H9 (cell line): ENCODE measurements at places on chromosomes 11 and 22.

GRCh38 chr22:44063462-44064371 is 39.6 kb downstream of the PARVB start:
- DNase-seq = no peak

DNA sequence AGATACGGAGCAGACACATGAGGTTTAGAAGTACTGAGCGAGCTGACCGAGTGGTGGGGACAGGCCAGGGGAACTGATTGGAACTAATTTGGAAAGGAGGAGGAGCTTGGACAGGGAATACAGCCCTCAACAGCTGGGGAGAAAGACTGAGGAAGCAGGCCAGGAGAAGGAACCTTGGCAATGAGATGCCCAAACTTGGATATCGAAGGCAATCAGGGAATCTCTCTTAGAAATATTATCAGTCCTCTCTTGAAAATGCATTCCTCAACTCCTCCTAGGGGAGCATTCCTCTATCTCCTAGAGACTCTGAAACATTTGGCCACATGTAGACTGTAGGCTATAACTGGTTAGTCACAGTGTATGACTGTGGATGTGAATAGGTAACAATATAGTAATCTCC is 284.6 kb downstream of the GUCY1A2 start:
- DNase-seq = no peak

GRCh38 chr22:26985931-26986782 is 328.8 kb downstream of the MIAT start:
- DNase-seq = no peak

DNA sequence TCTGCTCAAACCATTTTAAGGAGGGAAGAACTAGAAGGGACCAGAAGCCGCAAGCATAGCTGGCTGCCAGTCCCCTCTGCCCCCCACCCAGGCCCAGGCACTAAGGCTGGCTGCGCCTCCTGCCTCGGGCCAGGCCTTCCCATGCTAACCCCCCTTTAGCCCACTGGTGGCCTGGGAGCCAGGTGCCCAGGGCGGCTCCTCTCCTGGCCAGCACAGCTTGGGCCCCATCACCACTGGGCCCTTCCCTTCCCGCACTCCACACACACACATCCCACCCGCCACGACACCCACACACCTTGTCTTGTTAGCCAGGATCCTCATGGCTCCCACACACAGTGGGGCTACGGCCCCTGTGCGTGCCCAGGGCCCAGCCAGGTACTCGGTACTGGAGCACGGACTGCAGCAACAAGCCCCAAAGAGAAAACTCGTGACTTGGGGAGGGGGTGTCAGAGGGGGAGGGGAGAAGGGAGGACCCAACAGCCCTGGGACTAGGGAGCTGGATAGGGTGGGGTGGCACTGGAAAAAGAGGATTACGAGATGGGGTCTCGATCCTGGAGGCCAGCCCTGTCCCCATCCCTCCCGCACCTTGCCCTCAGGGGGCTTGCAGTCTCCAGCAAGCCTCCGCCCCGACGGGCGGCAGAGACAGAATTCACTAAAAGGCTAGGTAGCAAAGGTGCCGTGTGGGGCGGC is 16.0 kb downstream of the BCL9L start:
- DNase-seq = peak; percentile 53

GRCh38 chr22:40519284-40519947 is 117.1 kb downstream of the MRTFA start:
- DNase-seq = no peak

DNA sequence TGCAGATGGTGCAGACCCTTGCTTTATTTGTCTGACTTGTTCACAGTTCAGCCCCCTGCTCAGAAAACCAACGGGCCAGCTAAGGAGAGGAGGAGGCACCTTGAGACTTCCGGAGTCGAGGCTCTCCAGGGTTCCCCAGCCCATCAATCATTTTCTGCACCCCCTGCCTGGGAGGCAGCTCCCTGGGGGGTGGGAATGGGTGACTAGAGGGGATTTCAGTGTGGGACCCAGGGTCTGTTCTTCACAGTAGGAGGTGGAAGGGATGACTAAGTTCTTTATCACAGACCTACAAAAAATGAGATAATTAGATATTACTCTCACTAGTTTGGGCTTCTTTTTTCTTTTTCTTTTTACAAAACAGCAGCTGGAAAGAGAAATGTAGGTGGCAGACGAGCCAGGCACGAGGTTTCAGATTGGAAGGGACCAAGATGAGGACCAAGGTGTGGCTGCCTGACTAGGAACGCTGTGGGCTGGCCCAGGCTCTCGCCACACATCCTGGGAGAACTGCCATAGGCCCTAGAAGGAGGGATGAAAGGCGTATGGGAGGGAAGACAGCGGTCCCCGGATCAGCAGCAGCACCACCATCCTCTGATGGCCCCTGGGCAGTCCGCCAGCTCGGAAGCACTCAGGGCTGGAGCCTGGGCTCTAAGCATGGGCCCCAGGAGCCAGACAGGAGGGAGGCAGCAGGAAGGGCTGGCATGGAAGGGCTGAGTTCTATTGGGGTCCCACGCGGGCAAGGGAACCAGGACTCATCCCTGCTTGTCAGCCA is 14.2 kb downstream of the TXN2 start:
- DNase-seq = no peak

GRCh38 chr11:19437760-19438159 is 197.0 kb upstream of the E2F8 start:
- DNase-seq = no peak

- peak; percentile 8 for DNase-seq
Observed at GRCh38 chr11:64447831-64448598, 89.1 kb downstream of the RPS6KA4 start.

DNA sequence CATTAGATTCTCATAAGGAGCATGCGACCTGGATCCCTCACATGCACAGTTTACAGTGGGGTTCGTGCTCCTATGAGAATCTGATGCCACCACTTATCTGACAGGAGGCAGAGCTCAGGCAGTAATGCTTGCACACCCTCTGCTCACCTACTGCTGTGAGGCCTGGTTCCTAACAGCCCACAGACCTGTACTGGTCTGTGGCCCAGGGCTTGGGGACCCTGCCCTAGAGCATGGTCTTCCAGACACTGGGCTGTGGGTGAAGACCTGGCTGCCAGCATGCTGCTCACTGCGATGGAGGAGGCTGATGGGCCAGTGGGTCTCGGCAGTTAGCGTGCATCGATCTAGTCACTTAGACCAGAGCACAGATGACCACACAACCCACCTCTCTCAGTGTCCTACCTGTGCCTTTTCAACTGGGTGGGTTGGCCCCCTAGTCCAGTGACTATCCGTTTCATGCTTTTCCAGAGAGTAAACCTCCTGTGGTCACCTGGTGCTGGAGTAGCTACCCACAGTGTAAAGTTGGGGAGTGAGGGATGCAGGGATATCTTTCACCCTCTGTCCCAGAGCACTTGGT is 21.1 kb downstream of the MED15 start:
- DNase-seq = no peak

DNA sequence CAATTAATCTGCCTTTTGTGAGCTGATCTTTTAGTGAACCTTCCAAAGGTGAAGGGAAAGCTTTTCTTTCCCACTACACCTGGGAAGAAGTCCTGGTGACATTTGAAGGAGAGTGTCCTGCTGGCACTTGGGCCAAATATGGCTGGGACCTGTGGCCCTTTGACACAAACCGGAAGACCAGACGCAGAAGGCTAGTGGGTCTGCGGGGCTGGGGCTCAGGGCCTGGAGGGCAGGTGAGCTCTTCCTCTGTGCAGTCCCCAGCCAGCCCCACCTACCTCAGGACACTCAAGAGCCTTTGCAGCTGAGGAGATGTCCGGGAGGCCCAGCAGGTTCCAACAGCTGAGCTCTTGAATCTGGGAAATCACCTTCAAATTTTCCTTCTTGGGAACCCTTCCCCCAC is 138.0 kb upstream of the THY1 start:
- no peak for DNase-seq
